ENCODE measurements at places on chromosomes 1 and 21.

DNA sequence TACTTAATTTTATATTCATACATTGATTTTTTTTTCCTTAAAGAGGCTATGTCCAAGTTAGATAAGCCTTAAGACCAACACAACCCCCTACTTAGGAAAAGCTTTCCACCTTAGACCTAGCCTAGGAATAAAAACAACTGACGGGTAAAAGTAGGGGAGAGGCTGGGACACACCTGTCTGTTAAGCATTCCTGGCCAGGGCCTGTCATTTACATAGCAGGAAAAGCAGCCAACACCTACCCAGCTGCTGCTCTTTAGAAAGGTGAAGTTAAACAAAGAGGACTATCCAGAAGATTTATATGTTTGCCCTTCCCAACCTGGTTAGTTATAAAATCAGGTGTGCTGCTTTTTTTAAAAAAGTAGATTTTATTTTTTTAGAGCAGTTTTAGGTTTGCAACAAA is 29.1 kb upstream of the SAMD13 start:
- DNase-seq: peak; percentile 87

DNA sequence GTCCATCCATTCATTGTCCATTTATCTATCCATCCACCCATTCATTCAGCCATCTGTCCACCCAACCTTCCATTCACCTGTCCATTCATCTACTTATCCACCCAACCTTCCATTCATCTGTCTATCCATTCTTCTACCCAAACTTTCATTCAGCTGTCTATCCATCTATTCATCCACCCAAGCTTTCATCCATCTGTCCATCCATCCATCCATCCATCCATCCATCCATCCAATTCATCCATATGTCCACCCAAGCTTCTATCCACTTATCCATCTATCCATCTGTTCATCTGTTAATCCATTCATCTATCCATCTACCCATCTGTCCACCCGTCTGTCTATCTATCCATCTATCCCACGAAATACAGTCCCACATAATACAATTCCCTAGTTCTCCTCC is 21.6 kb upstream of the MAN1C1 start:
- DNase-seq: no peak

GRCh38 chr1:23805025-23805424 is 4.5 kb upstream of the GALE start:
- DNase-seq: no peak

GRCh38 chr1:95067568-95067967 is 5.2 kb downstream of the ALG14 start:
- peak; percentile 20 for DNase-seq

GRCh38 chr1:232593717-232594502 is 36.0 kb downstream of the SIPA1L2 start:
- DNase-seq: no peak

DNA sequence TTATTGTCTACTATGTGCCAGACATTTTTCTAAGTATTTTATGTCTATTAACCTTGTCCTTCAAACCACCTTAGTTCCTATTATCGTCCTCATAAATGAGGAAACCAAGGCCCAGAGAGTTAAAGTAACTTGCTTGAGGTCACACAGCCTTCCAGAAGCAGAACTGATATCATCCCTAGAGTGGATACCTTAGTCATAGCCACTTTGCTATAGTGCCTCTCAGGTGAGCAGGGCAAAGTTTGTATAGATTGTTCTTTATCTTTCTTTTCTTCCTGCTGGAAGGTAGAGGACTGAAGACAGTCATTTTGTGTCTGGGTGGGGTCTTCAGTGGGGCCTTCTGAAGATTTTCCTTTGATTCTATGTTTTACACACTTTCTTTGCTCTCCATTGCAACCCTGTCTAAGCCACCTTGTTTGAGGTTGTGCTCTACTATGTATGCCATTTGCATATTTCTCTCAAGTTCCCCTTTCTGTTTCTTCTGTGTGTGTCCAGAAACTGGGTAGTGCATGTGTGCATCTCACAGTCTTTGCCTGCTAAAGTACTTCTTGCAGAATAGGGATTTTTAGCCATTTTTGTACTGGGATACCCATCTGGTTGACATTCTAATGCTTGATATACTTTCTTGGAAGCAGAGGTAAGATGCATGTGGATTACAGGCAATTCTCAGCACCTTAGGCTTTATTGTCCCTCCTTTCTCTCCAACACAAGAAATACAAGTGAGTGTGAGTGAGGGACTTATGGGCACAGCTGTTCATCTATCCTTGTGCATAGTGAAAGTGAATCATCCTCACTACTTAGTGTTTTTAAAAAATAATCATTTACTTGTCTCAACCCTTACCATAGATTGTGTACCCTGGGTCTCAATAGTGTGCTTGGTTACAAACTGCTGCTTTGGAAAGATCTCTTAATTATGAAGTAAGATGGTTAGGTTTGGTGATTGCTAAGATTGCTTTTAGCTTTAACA is 207.6 kb upstream of the HMCN1 start:
- DNase-seq: no peak

- DNase-seq: no peak
These were observed 4.2 kb upstream of the CCDC28B start for GRCh38 chr1:32195972-32196823.

DNA sequence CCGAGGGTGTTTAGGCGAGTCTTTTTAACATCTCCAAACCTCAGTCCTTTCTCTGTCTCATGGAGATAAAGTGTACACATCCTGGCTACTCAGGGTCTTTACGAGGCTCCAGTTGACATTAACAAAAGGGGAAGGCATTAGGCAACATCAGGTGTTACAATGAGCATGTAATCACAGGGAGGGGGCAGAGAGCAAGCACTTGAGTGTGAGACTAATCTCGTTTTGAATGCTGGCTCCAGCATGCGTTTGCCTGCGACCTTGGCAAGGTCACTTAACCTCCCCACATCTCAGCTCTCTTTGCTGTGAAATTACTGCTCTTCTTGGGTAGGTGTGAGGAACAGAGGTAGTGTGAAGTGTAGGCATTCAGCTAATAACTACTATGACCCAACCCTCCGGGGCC is 3.1 kb downstream of the TNNT2 start:
- DNase-seq: peak; percentile 37

GRCh38 chr1:6799499-6799898 is 14.2 kb downstream of the CAMTA1 start:
- no peak for DNase-seq

- DNase-seq: no peak
These were observed 49.7 kb downstream of the PRPF38A start for GRCh38 chr1:52454127-52454526.

DNA sequence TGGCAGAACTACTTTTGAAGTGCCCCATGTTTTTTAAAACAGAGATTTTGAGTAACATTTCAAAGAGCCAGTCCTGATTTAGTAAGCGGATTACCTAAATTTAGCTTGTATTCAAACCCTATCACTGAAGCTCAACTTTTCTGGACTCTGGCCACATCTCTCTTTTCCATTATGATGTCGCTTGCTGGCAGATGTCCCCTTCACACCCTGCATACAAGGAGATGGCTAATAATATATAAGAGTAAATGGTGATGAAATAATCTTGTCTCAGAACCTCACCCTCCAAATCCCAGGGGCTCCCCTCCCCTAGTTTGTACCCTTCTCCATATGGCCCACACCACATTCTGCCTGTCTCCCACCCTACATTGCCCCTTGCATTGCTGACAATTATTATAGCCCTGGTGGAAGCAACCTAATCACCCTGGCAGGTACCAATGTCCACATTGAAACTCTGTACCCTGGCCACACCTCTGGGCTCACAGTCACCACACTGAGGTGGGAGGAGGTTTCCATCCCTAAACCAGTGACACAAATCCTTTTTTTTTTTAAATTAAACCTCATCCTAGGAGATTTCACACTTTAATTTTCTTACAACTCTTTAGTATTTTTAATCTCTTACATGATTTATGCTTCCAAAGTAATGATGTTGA is 106.0 kb upstream of the SYT6 start:
- DNase-seq: no peak

- no peak for DNase-seq
These were observed 22.9 kb upstream of the CYYR1 start for GRCh38 chr21:26595971-26596370.

DNA sequence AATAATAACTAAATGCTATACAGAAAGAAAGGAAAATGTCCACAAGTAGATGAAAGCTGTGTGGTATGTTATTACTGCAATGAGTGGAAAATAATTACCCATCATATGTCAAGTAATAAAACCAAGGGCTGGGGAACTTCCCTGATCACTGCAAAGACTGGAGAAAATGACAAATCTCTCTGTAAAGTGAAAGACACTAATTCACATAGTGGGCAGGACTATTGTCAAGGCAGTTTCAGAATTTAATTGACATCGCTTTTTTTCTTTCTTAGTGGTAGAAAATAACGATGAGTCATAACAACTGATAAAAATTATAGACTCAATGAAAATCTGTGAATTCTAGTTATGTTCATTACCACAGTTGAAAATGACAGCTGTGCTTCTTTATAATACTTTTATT is 153.7 kb upstream of the ST6GALNAC5 start:
- no peak for DNase-seq

- peak; percentile 43 for DNase-seq
These were observed 28.1 kb downstream of the ERI3 start for GRCh38 chr1:44326821-44327465.

GRCh38 chr21:36551731-36552433 is 72.0 kb upstream of the CLDN14 start:
- no peak for DNase-seq

- no peak for DNase-seq
These were observed 116.0 kb downstream of the TOMM20 start for GRCh38 chr1:235012436-235013210.

- no peak for DNase-seq
These were observed 226.1 kb downstream of the RGS7 start for GRCh38 chr1:241130881-241131280.

DNA sequence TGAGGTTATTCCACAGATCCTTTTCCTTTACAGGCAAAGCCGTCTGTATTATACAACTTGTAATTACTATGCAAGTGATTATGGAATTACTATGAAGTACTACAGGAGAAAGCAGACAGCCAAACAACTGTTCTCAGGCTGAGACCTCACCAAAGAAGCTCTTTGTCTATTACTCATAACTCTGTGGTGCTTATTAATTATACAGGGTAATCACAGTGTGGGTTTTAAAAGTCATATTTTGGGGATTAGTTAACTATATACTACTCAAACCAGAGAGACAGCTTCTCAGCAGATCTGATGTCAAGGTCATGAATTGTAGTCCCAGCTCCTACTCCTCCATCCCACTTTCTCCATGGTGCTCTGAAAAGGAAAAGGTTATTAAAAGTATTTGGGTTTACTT is 49.6 kb downstream of the CTTNBP2NL start:
- no peak for DNase-seq

All from NCI-H2029 treated with DMSO at 0.1 percent for 48 hours (cell line).